ENCODE measurements at places on chromosomes 7 and 10.

GRCh38 chr10:125878957-125879835, 1.9 kb downstream of the DHX32 start:
- DNase-seq, result no peak

DNA sequence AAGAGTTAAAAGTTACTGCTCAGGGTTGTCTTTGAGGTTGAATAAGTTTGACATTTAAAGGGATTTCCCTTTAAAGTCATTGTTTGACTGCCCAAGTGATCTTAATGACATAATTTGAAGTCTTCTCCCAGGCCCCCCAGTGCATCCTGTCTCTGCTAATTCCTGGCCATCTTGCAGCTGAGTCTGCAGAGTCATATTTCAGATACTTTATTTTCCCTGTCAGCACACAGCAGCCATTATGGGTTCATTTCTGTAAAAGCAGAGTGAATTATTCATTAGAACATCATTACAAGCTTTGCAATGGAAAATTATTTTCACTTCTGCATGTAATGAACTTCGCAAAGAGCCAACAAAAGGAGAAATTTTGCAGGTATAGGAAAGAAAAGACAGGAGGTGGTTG, 536.6 kb downstream of the GALNT17 start:
- no peak for DNase-seq

DNA sequence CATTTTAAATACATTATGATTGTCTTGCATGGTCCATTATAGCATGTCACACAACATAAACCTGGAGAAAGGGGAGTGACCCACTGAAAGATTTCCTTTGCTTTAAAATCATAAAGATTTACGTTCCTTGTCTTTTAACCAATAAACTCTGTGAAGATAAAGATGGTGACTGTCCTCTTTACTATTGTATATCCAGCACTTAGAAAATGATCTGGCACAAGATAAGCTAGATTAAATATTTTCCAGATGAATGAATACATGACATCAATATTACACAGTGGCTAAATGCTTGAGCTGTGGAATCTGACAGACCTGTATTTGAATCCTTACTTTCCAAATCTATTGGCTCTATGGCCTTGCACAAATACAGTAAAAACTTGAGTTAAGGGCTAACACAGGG, 938.4 kb downstream of the SORCS1 start:
- DNase-seq, result no peak

GRCh38 chr10:13440185-13441061, 88.4 kb downstream of the BEND7 start:
- DNase-seq, result no peak

DNA sequence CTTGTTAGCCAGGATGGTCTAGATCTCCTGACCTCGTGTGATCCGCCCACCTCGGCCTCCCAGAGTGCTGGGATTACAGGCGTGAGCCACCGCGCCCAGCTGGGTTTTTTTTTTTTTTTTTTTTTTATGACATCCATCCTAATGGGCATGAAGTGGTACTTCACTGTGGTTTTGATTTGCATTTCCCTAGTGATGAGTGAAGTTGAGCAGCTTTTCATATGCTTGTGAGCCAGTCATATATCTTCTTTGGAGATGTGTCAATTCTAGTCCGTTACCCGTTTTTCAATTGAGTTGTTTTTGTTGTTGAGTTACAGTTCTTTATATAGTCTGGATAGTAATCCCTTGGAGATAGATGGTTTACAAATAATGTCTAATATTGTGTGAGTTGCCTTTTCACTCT, 127.7 kb downstream of the SMURF1 start:
- no peak for DNase-seq

DNA sequence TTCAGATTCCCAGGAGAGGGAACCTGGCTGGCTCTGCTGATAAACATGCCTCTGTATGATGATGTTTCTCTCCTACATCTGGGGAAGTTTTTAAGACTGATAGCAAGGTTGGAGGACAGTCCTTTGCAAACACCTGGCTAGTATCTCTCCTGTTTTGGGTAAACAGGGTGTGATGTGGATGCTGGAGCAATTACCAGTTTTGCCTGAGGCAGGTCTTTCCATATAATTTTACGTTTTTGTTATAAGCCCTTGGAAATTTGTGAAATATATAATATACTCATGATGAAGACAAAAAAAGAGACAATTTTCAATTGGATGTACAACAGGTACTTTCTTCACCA, 138.6 kb downstream of the ADAM22 start:
- DNase-seq, result no peak

GRCh38 chr10:58868736-58869435, 307.6 kb upstream of the PHYHIPL start:
- no peak for DNase-seq

DNA sequence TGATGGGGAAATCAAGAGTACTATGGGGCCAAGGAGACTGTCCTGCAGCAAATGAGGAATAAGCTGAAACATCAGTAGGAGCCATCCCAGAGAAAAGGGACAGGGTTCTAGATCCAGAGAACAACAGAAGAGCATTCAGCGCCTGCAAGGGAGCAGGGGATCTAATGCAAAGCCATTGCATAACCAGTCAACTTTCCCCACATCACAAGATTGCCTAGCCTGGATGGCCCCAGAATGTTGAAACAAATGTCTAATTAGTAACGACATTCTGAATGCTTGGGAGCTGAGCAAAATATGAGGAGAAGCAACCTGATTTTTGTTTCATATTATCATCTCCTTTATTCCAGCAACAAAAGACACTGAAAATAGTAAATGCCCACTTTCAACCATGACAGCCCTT, 2.7 kb upstream of the MPP7 start:
- DNase-seq, result no peak

GRCh38 chr7:28157076-28157745, 23.4 kb downstream of the JAZF1 start:
- no peak for DNase-seq

- no peak for DNase-seq
These were observed 2.3 kb downstream of the GLI3 start for GRCh38 chr7:42234736-42235135.

- DNase-seq, result no peak
These were observed 43.3 kb upstream of the TMEM248 start for GRCh38 chr7:66877577-66878300.

- no peak for DNase-seq
These were observed 6.2 kb upstream of the FOXK1 start for GRCh38 chr7:4675771-4676367.

DNA sequence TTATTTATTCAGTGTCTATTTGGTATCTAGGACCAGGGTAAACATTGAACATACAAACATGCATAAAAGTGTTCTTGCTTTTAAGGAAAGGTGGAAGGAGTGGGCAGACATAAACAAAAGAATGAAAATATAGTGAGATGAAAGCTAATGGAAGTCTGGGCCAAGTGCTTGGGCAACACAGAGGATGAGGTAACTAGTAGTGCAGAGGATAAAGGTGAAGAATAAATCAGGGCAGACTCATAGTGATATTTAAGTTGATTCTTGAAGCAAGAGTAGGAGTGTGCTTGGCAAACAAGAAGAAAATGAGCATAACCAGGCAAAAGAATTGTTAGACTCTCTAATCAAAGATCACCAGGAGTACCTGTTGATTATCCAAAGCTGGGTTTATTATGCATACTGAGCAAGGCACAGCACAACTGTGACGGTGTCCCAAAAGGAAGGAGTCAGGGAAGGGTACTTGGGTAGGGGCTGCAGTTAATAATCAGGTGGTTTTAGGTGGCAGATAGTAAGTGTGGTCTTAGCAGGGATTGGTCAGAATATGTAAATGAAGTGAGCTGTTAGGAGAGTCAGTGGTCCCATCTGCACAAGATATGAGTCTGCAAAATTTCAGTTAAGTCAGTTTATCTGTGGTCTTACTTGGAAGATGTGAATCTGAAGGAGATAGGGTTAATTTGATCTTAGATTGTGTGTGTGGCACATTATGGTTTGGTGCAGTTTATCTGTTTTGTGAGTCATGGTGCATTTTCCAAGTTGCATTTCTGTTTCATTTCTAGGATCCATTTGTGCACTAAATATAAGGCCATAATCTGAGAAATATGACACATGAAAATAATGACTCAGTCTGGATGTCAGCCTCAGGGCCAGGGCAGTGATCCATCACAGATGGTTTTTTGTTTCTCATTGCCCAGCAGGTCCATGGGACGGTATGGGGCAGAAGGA, 30.6 kb upstream of the TAX1BP1 start:
- no peak for DNase-seq

- DNase-seq, result no peak
These were observed 279.7 kb downstream of the CCSER2 start for GRCh38 chr10:84608126-84608525.

GRCh38 chr7:81594767-81595166, 175.1 kb downstream of the HGF start:
- no peak for DNase-seq

- DNase-seq, result no peak
These were observed 45.9 kb upstream of the TMEM72 start for GRCh38 chr10:44865289-44865671.

DNA sequence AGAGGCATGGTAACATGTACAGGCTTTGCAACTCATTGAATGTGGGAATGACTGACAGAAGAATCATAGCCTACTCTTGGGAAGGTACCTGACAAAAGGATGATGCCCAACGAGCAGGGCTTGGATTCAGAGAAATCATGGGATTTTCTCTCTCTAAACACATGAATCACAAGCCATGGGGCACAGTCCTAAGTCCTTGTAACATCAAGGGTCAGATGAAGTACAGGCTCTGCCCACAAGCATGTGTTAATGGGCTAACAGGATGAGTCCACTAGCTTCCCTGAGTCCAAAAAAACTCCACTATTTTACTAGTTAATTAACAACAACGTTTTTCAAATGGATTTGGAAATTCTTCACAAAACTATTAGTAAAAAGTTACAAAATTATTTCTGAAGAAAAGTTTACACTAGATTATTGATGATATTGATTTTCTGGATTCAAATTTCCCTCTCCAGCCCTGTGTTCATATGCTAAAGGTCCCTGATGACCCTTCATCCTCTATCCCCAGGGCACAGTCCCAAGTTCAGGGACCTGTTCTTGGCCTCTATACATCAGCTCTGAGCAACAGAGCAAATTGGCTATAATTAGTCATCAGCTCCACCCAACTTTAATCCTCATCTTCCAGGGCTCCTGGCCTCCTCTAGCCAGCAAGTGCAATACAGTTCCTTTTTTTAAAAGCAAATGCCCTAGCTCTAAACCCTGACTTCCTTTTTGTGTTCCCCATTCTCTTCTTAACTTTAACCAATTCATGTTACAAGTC, 99.8 kb downstream of the GSAP start:
- no peak for DNase-seq

- peak; percentile 74 for DNase-seq
These were observed 5.1 kb downstream of the ITPRIP start for GRCh38 chr10:104333032-104333727.

DNA sequence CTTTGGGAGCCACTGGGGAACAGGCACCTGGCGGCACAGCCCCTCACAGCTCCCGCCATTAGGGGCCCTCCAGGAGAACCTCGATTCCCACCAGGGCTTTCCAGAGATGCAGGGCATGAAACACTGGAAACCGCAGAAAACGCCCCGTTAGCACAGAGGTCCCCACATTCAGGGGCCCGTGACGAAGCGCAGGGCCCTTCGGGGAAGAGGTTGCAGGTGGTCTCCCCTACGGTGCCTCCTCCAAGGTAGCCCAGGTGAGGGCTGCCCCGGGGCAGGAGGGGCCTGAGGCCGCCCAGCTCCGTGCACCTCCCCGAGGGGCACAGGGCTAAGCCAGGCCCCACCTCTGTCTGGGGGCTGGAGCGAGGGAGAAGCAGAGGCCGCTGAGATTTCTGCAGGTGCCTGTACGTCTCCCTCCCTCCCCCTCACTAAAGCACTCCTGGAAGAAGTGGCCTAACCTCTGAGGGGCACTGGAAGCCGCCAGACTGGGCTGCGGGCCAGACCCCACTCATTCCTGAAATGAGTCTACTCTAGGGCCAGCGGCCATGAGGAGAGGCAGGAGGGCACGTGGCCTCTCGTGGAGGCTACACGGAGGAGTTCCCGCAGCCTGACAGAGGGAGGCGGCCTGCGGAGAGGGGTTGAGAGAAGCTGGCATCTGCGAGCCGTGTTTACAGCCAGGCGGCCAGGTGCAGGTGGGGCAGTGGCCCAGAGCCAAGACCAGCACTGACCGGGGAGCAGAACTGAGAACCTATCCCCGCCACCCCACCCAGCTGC, 6.9 kb downstream of the PDGFA start:
- DNase-seq, result no peak

GRCh38 chr7:26668821-26669220, 195.6 kb downstream of the SKAP2 start:
- no peak for DNase-seq

DNA sequence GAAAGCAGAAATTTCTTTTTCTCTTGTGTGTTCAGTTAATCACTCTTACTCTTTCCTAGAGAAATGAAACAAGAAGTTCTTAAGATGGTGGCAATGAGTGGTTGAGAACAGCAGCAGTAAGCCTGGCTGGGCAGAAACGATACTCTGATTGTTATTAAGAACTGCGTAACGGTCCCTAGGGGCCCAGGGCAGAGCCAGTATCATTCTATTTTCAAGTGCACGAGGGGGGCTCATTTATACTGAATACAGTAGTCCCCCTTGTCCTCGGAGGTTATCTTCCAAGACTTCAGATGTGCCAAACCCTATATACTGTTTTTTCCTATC, 64.9 kb downstream of the EEPD1 start:
- DNase-seq, result no peak

DNA sequence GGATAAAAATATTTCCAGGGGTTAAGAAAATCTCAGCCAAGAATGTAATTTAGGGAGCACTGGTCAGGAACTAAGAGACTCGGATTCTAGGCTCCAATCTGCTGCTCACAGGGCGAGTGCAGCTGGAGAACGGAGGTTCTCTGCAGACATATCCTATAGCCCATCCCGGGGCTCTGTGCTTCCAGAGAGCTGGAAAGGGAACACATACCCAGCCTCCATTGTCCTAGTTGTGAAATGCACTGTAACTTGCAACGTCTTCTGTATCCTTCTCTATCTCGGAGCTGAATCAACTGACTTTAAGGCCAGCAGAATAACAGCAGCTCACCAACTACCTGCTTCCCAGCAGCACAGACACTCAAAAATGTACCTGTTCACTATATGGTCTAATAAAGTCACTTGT, 351.1 kb upstream of the MYO3A start:
- DNase-seq, result no peak

DNA sequence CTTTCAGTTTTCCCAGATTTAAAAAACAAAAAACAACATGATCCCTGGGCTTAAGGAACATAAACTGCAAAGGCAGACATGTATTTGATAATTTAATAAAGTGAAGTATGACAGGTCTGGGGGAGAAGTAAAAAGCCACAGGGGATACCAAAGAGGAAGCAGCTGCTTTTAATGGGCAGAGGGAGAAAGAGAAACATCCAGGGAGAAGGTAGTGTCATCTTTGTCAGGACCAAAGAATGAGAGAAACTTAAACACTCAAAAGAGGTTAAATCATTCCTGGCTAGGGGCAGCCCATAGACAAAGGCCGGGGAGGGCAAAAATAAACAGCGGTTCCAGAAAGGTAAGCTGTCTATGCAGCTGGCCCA, 94.5 kb downstream of the GRB10 start:
- DNase-seq, result no peak

DNA sequence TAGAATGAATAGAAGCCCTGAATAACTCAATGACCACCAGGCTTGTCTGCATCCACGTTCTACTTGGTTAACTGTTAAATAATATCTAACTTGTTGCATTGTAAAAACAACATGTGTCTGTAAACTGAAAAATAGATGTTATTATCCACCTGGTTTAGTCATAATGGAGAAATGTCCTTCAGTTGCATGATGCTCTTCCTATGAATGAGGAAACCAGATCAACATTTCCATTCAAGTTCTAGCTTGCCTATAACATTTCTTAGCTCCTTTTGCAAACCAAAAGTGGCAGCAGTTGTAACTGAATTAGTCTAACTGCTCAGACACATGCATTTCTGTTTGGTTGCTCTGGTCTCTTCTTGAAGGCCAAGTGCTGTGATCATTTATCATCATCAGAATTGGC, 62.9 kb upstream of the BET1 start:
- DNase-seq, result no peak

GRCh38 chr7:80588591-80588990, 49.9 kb upstream of the CD36 start:
- no peak for DNase-seq
